ENCODE measurements at places on chromosomes 7 and 10. TPM values are rescaled to one million over a fixed set of nuclear protein-coding genes. Genes with fewer than 3 reads are reported as not detected.

GRCh38 chr7:41910940-41911600 is 208.2 kb upstream of the INHBA start:
- no peak overlapping the region for H3K4me3 ChIP-seq
- H3K27me3 ChIP-seq: no peaks in the 10 kb centered on the region
- no peak overlapping the region for H3K27ac ChIP-seq
- DNase-seq: no peak
- H3K4me1 ChIP-seq: no peaks in the 10 kb centered on the region
- H3K36me3 ChIP-seq: no peaks in the 10 kb centered on the region

- H3K27me3 ChIP-seq: no peaks in the 10 kb centered on the region
- no peak overlapping the region for H3K27ac ChIP-seq
Observed at GRCh38 chr7:69450456-69450855, 147.8 kb upstream of the AUTS2 start.

GRCh38 chr7:158125721-158126120 is 461.9 kb downstream of the PTPRN2 start:
- no peaks in the 10 kb centered on the region for H3K36me3 ChIP-seq
- no peaks in the 10 kb centered on the region for H3K4me1 ChIP-seq
- no peak overlapping the region for H3K27ac ChIP-seq
- H3K4me3 ChIP-seq: no peak overlapping the region

- H3K4me3 ChIP-seq: no peak overlapping the region
- no peaks in the 10 kb centered on the region for H3K36me3 ChIP-seq
- no peaks in the 10 kb centered on the region for H3K4me1 ChIP-seq
- H3K27me3 ChIP-seq: no peaks in the 10 kb centered on the region
- no peak overlapping the region for H3K27ac ChIP-seq
- no peak for DNase-seq
Observed at GRCh38 chr10:133079836-133080682, 7.7 kb upstream of the ADGRA1 start.

- H3K27me3 ChIP-seq: no peaks in the 10 kb centered on the region
- H3K4me1 ChIP-seq: no peaks in the 10 kb centered on the region
- H3K27ac ChIP-seq: no peak overlapping the region
- no peak for DNase-seq
Observed at GRCh38 chr10:24961582-24961981, 9.2 kb upstream of the PRTFDC1 start.

OPN4 gene
- total RNA-seq: not detected

FAM13C gene
- total RNA-seq: not detected

LIPJ gene
- not detected for total RNA-seq

GRCh38 chr7:138126928-138127327 is 50.7 kb downstream of the AKR1D1 start:
- H3K36me3 ChIP-seq: no peaks in the 10 kb centered on the region
- no peaks in the 10 kb centered on the region for H3K4me1 ChIP-seq
- no peak overlapping the region for H3K27ac ChIP-seq

DPP6 gene
- total RNA-seq: not detected

Measured in naive thymus-derived CD4-positive, alpha-beta T cell (primary cell).